ENCODE measurements at places on chromosomes 7 and 10.

- peak; percentile 24 for DNase-seq
Measured at GRCh38 chr10:92839191-92840085, 8.9 kb upstream of the EXOC6 start.

DNA sequence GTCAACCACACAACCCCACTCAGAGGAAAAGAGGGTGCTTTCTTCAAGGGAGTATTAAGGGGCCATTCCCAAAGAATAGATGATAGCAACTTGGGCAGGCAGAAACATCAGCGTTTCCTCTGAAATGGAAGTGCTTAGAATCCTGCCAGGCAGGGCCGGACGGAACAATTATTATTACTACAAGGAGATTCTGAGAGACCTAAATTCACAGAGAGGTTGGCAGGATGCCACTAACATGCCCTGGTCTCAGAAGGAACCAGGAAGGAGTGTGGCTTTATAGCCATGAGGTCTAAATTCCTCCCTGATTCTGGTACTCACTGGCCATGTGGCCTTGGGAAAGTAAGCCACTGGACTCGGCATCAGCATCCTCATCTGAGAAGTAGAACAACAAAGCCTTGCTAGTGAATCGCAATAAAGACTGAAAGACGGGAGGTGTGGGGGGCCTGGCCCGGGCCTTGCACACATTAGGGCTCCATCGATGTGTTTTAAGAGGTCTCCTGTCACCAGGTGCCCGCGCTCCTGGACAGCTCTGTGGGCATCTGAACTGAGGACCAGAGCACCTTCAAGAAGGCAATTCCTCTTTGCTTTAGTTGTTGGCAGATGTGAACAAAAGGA, 131.5 kb downstream of the OAT start:
- DNase-seq = no peak

DNA sequence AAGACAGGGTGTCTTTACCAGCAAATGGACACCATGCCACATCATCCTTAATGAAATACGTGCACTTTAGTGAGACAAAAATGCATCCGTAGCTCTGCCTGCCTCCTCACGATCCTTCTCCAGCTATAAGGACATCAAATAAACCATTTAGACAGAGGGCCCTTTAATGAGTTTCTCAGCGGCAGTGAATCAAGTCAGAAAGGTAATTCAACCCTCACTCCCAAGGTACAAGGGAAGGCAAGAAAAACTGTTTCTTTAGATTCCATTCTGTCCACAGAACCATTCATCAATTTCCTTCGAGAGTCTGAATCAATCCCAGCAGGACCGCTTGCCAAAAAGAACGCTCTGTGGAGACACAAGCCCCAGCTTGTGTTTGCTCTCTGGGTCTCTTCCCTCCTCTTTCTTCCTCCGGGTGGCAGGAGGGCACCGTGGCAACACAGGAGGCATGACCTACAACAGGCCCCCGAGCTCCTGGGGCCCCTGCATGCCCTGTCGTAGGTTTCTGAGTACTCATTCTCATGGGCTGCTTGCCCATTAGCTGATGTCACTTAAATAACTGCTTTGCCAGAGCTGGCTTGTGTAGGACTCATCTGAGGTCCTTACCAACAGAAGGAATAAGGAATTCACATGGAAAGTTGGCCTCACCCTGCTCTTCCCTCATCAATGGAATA, 297.8 kb upstream of the PRKCQ start:
- no peak for DNase-seq

DNA sequence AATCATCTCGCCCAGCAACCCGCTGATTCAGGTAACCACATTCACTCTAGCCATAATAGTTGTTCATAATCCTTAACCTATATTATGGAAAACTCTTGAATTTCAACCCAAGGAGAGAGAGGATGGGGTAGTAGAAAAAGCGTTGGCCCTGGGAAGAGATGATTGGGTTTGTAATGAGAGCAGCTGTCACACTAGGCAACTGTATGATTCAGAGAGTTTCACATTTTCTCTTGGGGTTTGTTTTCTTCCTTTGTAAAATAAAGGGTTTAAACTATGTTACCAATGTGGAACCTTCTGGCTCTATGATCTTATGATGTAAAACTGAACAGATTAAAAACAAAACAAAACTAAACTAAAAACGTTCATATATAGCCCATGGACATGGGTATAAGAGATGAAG, 705.2 kb upstream of the IGFBP3 start:
- DNase-seq = no peak

GRCh38 chr7:21603462-21603861, 60.6 kb downstream of the DNAH11 start:
- no peak for DNase-seq

DNA sequence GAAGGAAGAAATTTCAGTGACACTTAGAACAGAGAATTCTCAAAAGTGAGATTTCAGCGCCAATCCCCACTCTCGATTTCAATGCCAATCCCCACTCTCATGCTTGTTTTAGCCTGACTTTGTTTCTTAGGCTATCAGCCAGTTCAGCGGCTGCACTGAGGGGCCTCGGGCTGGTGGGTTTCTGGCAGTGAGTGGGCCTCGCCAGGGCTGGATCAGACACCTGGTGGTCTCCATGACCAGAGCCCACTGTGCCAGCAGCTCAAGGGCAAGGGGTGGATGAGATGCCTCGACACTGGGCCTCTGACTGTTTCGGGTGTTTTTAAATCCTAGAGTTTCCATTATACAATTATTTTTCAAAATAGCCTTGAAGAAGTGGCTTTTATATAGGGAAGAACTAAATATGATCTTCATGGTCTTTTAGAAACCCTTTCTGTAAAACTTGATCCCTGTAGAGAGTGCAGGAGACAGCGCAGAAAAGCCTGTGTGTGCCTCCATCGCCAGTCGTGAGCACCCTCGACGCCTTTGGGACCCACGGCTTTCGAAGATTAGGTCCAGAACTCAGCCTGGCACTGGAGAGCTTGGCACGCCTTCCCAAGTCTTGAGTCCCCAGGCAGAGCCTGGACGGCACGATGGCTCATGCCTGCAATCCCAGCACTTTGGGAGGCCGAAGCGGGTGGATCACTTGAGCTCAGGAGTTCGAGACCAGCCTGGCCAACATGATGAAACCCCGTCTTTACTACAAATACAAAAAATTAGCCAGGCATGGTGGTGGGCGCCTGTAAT, 76.2 kb downstream of the INPP5A start:
- DNase-seq = no peak
